ENCODE measurements at places on chromosomes 2 and 18. TPM values are rescaled to one million over a fixed set of nuclear protein-coding genes. Genes with fewer than 3 reads are reported as not detected.

- DNase-seq: no peak
These were observed 224.1 kb downstream of the PAX3 start for GRCh38 chr2:222074674-222075073.

GRCh38 chr2:227473806-227474205, 1.9 kb downstream of the AGFG1 start:
- DNase-seq: no peak

GRCh38 chr2:70657246-70657645, 103.6 kb upstream of the TGFA start:
- DNase-seq: no peak

DNA sequence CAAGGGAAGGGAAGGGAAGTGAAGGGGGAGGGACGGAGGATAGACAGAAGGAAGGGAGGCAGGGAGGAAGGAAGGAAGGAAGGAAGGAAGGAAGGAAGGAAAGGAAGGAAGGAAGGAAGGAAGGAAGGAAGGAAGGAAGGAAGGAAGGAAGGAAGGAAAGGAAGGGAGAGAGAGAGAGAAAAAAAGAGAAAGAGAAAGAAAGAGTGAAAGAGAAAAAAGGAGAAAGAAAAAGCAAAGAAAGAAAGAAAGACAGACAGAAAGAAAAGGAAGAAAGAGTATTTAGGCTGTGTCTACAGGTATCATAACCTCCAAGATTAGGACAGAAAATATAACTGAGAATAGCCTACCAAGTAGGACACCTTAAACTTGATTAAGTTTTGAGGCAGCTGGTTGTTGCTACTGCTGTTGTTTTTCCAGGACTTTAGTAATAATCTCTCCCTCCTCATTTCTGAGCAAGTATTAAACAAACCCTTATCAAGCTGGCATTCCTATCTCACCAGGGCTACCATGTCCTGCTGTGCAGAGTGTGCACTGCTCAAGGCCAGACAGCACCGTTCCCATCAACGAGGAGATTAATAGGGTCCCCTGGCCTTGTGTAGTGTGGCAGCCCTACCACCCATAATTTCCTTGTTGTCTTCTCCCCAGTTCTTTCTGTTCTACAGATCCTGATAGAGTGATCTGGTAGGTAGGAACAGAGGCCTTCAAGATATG, 90.5 kb upstream of the FHL2 start:
- DNase-seq: no peak

- no peak for DNase-seq
These were observed 62.7 kb downstream of the CLHC1 start for GRCh38 chr2:55169359-55169758.

- DNase-seq: peak; percentile 24
These were observed 229.3 kb upstream of the AGAP1 start for GRCh38 chr2:235264512-235264911.

DNA sequence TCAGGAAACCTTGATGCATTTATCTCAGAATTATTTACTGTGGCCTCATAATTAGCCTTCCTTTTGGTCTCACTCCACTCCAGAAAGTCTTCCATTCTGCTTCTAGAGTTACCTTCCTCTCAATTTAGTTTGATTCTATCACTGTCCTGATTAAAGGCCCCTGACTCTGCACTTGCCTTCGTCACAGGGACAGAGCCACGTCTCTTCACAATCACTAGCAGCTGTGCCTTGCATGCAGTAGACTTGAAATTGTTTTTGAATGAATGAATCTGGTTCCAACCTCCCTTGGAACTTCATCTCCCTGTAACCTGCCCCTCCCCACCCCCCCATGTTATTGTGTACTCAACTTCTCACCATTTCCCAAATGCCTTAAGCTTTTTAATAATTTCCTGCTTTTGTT, 52.4 kb downstream of the OSBPL6 start:
- no peak for DNase-seq

- DNase-seq: no peak
These were observed 2.8 kb downstream of the CLK1 start for GRCh38 chr2:200861617-200862155.

DNA sequence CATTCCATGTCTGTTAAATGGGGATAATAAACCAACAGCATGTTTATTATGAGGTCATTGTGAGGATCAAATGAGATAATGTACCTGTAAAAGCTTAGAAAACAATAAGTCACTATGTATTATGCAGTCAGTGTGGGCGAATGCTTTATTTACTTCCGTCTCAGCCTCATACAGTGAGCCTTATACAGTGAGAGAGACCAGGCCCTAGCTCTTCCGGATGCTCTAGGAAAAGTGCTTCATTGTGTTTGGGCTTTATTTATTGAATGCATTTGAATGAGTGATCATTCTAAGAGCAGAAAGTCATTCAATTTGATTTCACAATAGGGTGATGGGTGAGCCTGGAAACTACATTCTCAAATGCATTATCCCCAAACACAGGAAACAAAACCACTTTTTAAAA, 603.9 kb upstream of the FANCL start:
- DNase-seq: no peak

- DNase-seq: no peak
These were observed 605.2 kb upstream of the LRRTM4 start for GRCh38 chr2:78127424-78127823.

- no peak for DNase-seq
These were observed 33.3 kb upstream of the NEB start for GRCh38 chr2:151767536-151767935.

DNA sequence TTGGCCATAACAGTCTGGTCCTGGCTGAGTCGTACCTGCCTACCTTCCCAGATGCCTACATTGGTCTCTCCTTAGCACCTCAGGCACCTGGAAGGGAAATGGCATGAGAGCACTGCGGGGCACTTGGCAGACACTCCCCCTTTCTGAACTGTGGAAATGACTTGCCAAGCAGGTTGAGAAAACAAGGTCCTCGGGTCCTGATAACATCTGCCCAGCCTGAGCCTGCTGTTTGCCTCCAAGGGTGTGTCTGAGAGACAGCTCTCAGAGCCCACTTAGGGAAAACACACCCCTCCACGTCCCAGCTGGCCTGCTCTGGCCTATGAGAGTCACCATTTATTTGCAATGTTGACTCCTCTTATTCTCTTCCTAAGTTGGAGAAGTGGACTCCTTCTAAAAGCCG, 10.5 kb downstream of the FAM110C start:
- DNase-seq: peak; percentile 66

DNA sequence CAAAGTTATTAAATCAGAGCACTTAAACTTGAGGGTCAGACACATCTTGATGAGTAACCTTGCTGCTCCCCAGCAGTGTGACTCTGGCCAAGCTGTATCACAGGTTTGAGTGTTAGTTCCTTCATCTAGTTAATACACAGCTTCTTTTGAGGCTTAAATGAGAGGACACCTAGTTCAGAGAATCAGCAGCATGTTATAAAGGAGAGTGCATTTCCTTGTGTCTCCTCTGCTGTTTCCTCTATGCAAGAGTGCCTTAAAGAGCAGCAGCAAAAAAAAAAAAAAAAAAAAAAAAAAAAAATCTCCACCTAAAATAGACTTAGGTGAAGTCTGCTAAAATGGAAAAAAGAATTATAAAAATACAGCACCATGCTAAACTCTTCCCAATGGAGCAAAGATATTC, 261.9 kb downstream of the TCF4 start:
- DNase-seq: no peak

GRCh38 chr2:8566774-8567468, 114.9 kb upstream of the ID2 start:
- no peak for DNase-seq

DNA sequence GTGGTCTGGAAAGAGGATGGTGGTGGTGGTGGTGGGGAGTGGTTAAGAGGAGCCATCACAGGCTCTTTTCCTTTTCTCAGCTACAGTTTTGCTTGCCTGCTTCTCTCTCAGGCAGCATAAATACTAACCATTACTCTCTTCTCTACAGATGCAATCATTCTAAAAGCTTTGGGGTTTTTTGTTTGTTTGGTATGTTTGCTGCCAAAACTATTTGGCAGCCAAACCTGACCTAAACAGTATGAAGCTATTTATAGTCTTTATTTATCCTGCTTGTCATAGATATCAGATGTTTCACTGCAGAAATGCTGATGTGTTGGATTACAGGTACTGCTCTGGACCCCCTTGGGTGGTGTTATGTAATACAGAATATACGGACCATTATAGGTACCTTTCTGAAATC, 15.3 kb downstream of the SIX3 start:
- DNase-seq: no peak

GRCh38 chr2:231960810-231961348, 634 bp upstream of the DIS3L2 start:
- DNase-seq: no peak

DNA sequence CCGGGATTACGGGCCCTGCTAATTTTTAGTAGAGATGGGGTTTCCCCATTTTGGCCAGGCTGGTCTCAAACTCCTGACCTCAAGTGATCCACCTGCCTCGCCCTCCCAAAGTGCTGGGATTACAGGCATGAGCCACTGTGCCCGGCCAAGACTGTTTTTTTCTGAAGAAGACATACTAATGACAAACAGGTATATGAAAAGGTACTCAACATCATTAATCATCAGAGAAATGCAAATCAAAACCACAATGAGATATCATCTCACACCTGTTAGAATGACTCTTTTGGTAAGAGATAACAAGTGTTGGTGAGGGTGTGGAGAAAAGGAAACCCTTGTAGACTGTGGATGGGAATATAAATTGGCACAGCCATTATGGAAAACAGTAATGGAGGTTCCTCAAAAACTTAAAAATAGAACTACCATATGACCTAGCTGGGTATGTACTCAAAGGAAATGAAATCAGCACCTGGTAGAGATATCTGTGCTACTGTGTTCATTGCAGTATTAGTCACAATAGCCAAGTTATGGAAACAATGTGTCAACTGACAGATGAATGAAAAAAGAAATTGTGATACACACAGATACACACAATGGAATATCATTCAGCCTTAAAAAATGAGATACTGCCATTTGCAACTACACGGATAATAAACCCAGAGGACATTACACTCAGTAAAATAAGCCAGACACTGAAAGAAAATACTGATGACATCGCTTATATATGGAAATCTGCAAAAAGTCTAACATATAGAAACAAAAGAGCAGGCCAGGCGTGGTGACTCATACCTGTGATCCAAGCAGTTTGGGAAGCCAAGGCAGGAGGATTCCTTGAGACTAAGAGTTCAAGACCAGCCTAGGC, 20.8 kb downstream of the SOS1 start:
- DNase-seq: no peak

- peak; percentile 89 for DNase-seq
These were observed 13.1 kb downstream of the CCDC68 start for GRCh38 chr18:54946149-54946581.

GRCh38 chr2:3728104-3729054, 25.0 kb downstream of the DCDC2C start:
- DNase-seq: no peak

DNA sequence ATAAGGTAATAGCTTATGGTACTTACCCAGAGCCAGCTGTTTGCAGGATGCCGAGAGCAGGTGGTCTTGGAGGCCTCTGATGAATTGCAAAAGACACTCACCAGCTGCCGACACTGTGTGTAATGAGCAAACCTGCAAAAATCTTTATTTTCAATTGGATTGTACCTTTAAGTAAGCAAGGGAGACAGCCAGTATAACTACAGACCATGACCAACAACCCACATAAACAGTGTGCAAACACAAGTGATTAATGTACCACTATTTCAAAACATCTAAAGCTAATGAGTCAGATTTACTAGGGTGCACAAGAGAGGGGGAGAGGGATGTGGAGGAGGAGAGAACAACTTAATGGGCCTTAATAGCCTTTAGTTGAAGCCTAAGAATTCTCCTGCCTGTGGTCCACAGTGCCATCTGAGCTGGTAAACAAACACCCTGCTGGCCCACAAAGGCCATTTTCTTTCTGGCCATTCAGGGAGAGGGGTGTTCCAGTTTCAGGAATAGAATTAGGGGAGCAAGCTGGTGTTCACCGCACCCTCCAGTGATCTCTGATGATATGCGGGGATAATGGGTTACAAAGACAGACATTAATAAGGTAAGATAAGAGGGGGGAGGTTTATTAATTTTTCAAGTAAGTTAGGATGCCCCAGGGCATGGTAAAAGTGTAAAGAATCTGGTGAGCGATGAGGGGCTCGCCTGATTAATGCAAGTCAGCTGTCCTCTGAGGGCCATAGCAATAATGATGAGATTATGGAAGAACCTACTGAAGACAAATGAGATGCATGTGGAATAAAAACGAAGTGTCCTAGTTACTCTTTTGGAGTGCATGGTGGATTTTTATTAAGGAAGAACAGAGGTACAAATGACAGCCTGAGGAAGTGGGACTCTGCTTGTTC, 196.4 kb downstream of the HRH4 start:
- no peak for DNase-seq

DNA sequence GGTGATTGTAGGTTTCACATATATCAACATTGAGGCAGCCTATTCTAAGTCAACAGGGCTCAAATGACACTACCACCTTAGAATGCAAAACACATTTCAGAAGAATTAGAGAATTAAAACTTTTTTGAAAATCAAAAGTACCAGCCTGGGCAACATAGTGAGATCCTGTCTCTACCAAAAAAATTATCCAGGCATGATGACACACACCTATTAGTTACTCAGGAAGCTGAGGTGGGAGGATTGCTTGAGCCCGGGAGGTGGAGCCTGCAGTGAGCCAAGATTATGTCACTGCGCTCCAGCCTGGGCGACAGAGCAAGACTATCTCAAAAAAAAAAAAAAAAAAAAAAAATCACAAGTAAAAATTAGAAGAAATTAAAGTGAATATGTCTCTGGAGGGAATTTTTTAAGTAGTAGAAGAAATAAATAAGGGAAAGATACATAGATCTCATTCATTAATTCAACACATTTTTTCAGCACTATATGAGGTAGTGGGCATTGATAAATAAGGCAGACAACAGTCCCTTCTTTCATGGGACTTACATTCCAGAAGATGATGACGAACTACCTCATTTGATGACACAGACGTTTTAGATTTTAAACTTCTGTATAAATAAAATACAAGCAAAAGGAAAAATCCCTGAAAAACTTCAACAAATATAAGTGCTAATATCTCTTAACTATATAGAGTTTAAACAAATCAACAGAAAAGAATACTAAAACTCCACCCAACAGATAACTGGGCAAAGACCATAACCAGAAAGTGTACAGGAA, 42.3 kb downstream of the STPG4 start:
- DNase-seq: no peak

Gene KATNAL2
- 3.7 TPM for total RNA-seq

Gene CLEC4F
- not detected for total RNA-seq

Gene TSPYL6
- not detected for total RNA-seq

Gene ADRA2B
- total RNA-seq: 0.12 TPM

Gene WDCP
- 3.2 TPM for total RNA-seq

Gene LDLRAD4
- total RNA-seq: 49.0 TPM

Gene GNAL
- total RNA-seq: 1.5 TPM

Gene HOXD1
- total RNA-seq: 6.9 TPM

Gene MC2R
- total RNA-seq: not detected

Gene RBFA
- total RNA-seq: 16.4 TPM

Gene STPG4
- total RNA-seq: 0.47 TPM

Gene LAMA3
- total RNA-seq: 33.2 TPM

Gene KCNS3
- 19.0 TPM for total RNA-seq

Gene COL4A3
- total RNA-seq: 0.56 TPM

Gene ITGB6
- 28.0 TPM for total RNA-seq

Gene TANC1
- 30.5 TPM for total RNA-seq

Gene TMEM178A
- 2.0 TPM for total RNA-seq

Gene VWA3B
- 3.9 TPM for total RNA-seq

Gene KANSL1L
- total RNA-seq: 4.7 TPM

Gene ASXL3
- total RNA-seq: 4.4 TPM

Gene KCNK3
- total RNA-seq: 1.5 TPM

Measured in left colon (tissue), 2 donors.